ENCODE measurements at places on chromosomes 13 and 19. TPM values are rescaled to one million over a fixed set of nuclear protein-coding genes. Genes with fewer than 3 reads are reported as not detected.

DNA sequence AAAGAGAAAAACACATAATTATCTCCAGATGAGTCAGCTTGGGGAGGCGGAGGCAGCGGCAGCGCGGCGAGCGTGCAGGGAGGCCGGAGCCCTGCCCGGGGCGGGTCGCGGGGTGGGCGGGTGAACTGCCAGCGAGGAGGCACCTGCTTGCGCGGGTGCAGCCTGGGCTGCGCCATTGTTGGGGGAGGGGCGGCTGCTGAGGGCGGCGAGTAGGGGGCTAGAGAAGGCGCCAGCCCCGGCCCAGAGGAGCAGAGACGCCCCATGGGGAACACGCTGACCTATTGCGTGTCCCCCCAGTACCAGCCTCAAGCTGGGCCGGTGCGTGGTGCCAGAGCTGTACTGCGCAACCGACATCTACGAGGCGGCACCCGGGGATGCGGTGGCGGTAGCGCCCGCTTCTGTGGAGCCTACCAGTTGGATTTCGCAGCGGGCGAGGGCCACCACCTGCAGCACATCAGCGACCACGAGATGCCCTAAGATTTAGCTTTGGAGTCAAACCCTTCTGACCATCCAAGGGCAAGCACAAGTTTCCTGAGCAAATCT is 16.7 kb downstream of the ZNF100 start:
- H3K36me3 ChIP-seq: peaks cover 11% of the 10 kb centered on the region
- DNase-seq: no peak

DNA sequence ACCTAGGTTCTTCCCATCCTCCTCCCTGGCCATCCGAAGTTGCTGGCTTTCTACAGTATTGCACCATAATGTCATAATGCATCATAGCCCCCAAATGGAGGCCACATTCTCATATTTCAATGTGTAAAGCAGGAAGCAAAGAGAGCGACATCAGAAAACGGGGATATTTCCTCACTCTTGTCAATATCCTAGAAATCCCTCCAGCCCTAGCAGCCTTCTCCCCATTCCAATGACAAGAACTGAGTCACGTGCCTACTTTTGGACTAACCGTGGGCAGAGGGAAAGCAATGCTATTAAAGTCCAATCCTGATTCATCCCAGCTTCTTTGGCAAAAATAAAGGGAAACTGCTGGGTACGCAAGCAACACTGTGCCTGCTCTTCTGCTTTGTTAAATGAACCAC is 4.3 kb upstream of the RAP2A start:
- no peak overlapping the region for H3K27ac ChIP-seq
- no peaks in the 10 kb centered on the region for H3K36me3 ChIP-seq
- H3K4me3 ChIP-seq: no peak overlapping the region
- peaks cover 6% of the 10 kb centered on the region for H3K4me1 ChIP-seq
- no peaks in the 10 kb centered on the region for H3K27me3 ChIP-seq

DNA sequence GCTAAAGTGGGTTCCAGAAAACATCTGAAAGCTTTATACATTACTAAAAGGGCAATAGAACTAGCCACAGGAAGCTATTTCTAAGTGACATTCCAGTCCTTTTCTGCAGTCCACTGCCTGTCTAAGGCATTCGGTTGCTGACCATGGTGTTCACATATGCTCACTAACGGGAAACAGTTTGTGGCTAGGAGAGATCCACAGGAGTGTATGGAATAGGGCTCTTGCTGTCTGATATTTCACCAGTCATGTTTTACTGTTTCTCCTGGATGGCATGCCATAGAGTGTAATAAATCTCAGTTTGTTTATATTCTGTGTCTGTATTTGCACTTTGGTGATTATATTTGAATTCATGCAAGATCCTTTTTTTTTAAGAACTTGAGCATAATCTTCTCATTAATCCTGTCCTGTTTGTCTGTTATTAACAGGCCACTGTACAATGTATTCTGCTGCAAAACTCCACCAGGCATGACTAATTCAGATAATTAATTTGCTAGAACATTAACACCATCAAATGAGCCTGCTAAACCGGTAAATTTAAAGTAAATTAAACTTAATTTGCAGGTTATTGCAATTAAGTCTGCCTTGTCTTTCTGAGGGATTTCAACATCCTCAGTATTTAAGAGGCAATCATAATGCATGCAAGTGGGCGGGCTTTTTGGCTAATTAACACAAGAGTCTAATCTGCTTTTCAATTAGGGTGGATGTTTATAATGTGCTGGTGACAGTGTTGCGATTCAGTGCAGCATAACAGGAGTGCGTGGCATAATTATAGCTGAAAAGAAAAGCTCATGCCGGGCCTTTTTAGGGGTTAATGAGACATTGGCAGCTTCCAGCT is 201.3 kb downstream of the POU4F1 start:
- no peak overlapping the region for H3K27ac ChIP-seq
- no peaks in the 10 kb centered on the region for H3K36me3 ChIP-seq
- no peaks in the 10 kb centered on the region for H3K27me3 ChIP-seq
- no peaks in the 10 kb centered on the region for H3K4me1 ChIP-seq
- no peak overlapping the region for H3K4me3 ChIP-seq

The GSX1 gene
- not detected for polyA plus RNA-seq

The ACER1 gene
- polyA plus RNA-seq: 2.4 TPM
